ENCODE measurements at places on chromosomes 3 and 15.
A peak's percentile ranks its signal among the peaks of the same experiment; 100 is the strongest.

GRCh38 chr3:112633757-112634156 lies 7.2 kb downstream of the CCDC80 start:
- no peak for DNase-seq

DNA sequence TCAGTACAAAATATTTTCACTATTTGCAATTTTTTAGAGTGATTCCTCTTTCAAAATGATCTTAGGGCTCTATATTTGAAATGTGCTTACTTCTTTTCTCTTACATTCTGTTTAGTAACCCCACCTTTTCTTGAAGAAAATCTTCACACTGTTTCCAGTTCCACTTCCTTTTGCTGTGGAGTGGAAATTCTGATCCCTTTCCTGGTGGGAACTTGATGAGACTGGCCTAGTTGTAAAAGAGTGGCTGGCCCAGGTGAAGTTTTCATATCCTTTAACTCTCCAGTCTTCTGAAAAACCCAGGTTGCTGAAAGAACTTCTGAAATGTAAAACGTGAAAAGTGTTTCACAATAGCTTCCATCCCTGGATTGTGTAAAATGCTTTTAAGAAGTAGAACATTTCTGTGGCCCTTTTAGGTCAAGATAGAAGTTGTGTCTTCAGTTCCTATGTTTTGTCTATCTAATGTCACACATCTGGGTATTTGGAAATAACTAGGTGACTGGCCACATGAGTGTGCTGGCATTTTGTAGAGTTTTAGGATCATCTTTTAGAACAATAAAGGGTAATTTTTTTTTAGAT lies 84.8 kb upstream of the LRIG1 start:
- DNase-seq, result no peak

DNA sequence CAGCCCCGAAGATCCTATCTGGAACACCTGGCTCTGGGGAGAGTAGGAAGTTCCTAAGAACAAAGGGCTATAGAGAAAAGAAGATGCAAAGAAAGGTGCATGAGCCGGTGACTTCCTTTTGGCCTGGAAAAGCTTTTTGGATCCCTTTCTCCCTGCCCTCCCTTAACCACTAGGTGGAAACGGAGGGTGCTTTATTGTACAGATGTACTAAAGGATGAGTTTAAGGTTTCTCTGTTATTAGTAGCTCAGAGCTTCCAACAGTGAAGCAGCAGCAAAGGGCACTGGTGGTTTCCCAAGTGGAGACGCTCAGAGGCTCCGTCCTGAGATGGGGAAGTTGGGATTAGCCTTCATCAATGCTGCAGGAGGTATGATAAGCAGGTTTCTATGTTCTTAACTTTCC lies 5.9 kb upstream of the ADGRG7 start:
- DNase-seq, result no peak

DNA sequence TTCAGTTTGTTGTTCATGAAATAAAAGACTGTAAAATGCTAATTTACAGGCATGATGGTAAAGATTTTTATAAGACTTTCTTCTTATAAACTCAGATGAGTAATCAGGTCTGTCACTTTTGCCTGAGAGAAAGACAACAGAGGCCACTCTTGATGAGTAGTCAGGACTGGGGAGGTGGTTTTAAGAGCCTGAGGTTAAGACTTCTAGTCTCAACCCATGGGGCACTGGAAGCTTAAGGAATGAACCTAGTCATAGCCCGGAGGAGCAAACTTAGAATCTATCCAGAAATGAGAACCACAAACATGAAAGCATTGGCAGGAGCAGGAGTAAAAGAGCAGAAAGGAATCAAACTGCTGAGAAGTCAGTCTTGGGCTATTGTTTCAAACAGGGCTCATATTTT lies 846.3 kb upstream of the ARPP21 start:
- no peak for DNase-seq

GRCh38 chr3:99607151-99607550 lies 31.2 kb upstream of the COL8A1 start:
- no peak for DNase-seq

- no peak for DNase-seq
Measured at GRCh38 chr3:167507954-167508353, 34.1 kb upstream of the SERPINI2 start.

DNA sequence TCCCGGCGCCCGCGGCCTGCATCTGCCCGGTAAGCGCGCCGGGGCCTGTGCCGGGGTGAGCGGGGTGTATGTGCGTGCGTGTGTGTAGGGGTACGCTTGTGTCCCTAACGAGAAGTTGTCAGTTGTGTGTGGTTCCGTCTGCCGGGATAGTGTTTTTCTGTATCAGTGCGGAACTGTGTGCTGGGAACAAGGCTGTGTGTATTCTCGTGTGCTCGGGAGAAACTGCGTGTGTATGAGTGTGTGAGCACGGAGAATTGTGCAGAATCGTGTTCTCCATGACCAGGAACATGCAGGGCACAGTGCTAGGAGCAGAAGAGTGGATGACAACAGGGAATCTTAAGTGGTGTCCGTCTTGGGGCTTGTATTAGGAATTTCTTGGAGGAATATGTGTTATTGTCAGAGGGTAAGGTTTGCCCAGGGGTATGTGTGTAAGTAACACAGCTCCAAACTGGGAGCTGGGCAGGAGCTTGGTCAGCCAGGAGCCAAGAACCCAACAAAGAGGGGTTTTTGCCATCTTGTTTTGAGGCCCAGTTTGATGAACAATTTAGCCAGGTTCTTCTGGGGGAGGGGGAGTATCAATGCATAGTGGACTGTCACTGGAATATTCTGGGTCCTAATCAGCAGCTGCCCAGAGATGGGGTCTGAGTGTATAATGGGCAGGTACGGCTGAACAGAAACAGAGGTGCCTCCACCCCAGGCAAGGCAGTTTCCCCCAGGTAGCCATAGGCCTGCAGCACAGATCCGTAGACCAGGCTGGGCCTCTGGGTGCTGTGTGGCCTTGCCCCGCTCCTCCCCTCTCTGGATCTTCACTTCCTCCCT lies 2.1 kb downstream of the ISL2 start:
- DNase-seq, result no peak

GRCh38 chr15:82978438-82978837 lies 7.6 kb upstream of the RAMAC start:
- DNase-seq, result no peak

- no peak for DNase-seq
Measured at GRCh38 chr3:70233112-70233511, 79.3 kb downstream of the MDFIC2 start.

DNA sequence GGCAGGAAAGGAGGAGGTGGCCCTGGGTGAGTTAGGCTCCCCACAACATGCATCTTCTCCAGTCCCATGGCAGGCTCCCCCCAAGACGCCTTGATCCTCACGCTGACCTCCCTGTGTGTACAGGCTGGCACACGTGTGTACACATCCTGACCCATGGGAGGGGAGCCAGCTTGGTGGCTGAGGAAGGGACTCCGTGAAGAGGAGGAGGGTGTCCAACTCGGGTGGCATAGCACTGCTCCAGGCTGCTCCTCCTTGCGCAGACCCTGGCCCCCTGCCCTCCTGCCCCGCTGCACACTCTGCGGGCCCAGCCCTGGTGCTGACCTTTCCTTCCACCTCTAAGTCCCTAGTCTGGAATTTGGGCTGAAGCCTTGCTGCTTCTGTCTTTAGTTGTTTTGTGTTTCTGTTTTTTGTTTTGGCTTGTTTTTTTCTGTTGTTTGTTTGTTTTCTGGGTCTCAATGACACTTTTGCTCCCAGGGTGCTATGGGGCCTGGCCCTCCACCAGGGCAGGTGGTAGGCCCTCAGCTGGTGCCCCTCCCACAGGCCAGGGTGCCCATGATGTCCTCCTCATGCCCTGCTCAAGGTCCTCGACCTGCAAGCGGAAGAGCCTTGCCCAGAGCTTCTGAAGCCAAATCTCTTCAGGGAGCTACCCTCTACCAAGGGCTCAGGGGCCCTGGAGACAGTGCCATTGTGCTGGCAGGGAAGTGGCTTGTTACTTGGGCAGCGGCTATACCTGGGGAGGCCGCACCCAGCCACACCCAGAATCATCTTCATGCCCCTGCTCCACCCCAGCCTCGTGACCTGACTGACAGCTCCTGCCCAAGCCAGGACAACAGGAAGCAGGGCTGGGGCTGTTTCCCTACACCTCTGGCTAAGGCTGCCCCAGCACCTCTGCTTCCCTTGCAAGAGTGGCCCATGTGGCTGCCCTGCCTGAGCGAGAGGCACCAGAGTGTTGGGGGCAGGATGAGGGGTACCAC lies 5.1 kb downstream of the EPHB3 start:
- no peak for DNase-seq

GRCh38 chr3:184611607-184612281 lies 50.2 kb downstream of the EPHB3 start:
- no peak for DNase-seq

- DNase-seq, result no peak
Measured at GRCh38 chr3:150635526-150635925, 32.4 kb downstream of the SELENOT start.

- DNase-seq, result no peak
Measured at GRCh38 chr3:49020330-49021212, 1.4 kb upstream of the NDUFAF3 start.

GRCh38 chr15:61651267-61651666 lies 409.0 kb downstream of the VPS13C start:
- DNase-seq, result no peak

GRCh38 chr15:34755419-34755773 lies 598 bp upstream of the GJD2 start:
- DNase-seq, result no peak

GRCh38 chr15:76336254-76337058 lies at the start of gene ISL2:
TSS of gene ISL2 (plus strand) at chr15:76336773. CDS start at chr15:76336884, 111 bp downstream.
- no peak for DNase-seq

GRCh38 chr15:40334941-40335795 lies 5.6 kb downstream of the CCDC9B start:
- DNase-seq, result no peak

DNA sequence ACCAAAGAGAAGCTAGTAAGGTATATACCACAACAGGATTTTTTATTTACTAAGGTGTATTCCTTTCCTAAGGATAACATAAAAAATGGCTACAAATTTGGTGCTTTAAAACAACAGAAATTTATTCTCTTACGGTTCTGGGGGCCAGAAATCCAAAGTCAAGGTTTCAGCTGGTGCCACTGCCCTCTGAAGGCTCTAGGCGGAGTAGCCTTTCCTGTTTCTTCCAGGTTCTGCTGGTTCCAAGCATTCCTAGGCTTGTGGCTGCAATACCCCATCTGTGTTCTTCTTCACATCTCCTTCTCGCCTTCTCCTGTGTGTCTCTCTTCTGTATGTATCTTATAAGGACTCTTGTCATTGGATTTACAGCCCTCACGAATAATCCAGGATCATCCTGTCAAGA lies 549.9 kb downstream of the GRM7 start:
- no peak for DNase-seq

- DNase-seq, result no peak
Measured at GRCh38 chr15:78629031-78629715, 8.4 kb upstream of the CHRNA3 start.

GRCh38 chr3:9940746-9941145 lies 7.1 kb downstream of the CRELD1 start:
- no peak for DNase-seq

DNA sequence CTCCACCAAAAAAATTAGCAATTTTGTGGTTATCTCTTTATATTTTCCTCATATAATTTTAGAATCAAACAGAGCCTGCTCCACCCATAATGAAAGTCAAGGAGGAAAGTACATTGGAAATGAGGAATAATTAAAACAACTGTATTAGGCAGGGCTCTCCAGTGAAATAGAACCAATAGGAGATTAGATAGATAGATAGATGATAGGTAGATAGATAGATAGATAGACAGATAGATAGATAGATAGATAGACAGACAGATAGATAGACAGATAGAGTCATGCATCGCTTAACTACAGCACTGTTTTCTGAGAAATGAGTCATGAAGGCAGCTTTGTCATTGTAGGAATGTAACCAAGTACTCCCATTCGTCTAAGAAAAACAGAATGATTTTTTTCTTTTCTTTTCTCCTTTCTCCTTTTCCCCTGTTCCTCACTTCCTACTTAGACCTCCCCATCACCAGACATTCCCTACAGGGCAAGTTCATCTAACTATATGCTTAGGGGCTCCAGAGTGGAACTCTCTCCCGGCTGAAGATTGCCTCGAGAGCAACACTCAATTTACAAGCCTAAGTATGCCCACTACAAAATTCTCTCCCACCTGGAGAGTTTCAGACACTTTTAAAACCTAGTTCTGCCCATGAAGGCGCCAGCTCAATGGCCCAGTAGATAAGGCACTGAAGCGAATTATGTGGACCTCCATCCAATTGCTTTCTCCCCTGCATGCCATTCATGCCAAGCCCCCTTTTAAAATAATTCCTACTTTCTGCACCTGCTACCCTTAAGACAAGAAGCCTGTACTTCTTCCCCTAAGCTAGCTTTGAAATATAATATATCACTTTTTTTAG lies 53.3 kb upstream of the LIPC start:
- DNase-seq, result no peak

DNA sequence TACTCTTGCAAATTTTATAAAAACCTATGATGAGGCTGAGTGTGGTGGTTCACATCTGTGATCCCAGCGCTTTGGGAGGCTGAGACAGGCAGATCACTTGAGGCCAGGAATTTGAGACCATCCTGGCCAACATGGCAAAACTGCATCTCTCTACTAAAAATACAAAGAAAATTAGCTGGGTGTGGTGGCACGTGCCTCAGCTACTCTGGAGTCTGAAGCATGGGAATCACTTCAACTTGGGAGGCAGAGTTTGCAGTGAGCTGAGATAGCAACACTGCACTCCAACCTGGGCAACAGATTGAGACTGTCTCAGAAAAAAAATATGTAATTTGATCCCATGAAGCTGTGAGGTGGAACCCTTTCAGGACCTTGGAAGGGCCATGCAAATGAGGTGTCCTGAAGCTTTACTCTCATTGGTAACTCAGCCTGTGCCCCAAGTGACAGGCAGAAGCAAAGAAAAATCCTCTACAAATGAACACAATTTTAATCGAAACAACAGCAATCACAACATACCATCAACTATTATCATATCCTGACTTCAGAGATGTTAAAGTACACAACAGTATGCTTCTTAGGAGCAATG lies 84.6 kb upstream of the CDV3 start:
- no peak for DNase-seq

DNA sequence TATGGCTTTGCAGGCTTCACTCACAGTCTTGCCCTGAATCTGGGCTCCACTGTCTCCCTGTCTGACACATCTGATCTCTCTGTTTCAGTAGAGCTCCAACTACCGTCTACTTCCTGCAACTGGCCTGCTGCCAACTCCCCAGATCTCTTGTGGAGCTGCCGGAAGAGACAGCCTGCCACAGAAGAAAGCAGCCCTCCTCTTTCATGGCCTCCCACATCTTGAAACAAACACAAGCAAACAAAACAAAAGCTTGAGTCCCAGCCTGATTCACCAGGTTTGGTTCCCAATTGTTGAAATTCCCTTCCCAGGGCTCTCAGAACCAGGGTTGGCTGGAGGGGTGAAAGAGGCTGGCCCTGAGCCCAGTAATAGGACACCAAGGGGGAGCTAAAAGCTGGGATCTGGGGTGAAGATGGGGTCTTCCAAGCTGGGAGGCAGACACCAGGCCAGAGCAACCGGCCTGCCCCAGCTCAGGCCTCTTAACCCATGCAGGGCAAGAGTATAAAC lies 55.3 kb upstream of the CA12 start:
- DNase-seq, result peak; percentile 39

GRCh38 chr3:28476194-28476593 lies 127.6 kb upstream of the AZI2 start:
- no peak for DNase-seq

DNA sequence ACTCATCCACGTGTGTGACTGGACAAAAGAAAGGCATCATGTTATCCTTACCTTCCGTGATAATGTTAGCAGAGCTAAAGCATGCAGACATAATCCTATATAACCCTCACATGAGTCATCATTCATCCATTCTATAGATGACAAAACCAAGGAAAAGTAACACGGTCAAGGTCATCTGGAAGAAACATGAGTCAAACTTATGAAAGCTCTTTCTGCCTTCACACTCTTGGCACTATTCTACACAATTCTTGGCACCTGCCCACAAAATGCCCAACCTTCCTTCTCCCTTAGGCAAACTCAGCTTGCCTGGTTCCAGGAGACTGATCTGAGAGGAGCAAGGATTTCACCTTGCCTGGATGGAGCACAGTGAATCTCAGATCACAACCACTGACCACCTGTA lies 66.9 kb downstream of the PRICKLE2 start:
- DNase-seq, result no peak
